ENCODE measurements at places on chromosomes 2 and 18.

- DNase-seq = no peak
These were observed 26.6 kb downstream of the ABCG5 start for GRCh38 chr2:43812006-43812405.

GRCh38 chr2:228699888-228700287 lies 518.4 kb upstream of the SPHKAP start:
- no peak for DNase-seq

- DNase-seq = no peak
These were observed 47.3 kb upstream of the SLC38A11 start for GRCh38 chr2:165002638-165003037.

GRCh38 chr2:190674966-190675650 lies 26.2 kb downstream of the NAB1 start:
- DNase-seq = no peak

DNA sequence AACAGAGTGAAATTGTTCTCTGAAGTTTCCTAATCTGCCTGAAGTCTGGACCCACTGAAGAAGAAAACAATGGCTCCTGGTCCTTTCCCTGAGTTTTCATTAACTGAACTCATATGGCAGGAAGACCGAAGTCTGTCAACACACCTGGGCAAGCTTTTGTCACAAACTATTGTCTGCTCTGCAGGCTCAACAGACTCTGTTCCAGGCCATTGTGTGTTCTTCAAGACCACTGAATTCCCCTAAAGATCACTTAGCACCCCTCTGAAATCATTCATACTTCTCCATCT lies 6.6 kb upstream of the TMEM37 start:
- no peak for DNase-seq

DNA sequence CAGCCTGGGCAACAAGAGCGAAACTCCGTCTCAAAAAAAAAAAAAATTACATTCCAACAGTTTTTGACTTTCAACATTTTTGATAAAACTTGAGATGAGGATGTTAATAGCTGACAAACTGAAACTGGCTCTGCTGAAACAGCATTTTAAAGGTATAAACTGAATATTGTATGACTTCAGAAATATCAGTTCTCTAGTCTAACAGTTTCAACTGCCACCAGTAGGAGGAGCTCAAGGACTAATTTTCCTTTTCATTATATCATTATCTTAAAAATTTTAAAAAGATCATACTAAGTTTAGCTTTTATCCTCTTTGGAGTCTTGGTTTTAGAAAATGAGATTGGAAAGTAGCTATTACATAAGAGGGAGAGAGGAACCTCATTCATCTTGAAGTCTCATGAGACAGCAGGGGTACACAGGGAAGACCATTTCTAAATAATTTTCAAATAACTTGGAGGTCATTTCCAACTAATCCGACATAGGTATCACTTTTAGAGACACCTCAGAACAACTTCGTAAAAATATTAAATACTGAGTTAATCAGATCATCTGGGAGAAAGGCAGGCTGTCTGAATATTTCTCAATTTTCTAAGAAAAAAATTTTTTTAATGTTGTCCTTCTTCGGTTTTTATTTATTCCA lies 37.6 kb upstream of the MCM6 start:
- no peak for DNase-seq

- no peak for DNase-seq
These were observed 51.8 kb downstream of the ATIC start for GRCh38 chr2:215363461-215364156.

- no peak for DNase-seq
These were observed 224.4 kb downstream of the ZNF385B start for GRCh38 chr2:179636995-179637394.
